ENCODE measurements at places on chromosomes 4 and X.
A peak's percentile ranks its signal among the peaks of the same experiment; 100 is the strongest.

DNA sequence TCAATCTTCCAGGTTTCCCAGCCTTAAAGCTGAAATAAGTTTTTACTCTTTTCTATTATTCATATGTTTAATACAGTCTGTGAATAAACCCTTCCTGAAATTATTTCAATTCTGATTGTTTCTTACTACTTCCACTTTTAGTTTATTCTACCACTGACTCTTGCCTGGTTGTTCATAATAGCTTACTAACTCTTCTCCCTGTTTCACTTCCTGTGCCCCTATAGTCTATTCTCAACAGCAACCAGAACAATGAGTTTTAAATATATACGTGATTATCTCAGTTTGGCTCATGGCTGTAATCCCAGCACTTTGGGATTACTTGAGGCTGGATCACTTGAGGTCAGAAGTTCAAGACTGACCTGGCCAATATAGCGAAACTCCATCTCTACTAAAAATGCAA, 408.0 kb upstream of the SPOCK3 start:
- no peak for DNase-seq

DNA sequence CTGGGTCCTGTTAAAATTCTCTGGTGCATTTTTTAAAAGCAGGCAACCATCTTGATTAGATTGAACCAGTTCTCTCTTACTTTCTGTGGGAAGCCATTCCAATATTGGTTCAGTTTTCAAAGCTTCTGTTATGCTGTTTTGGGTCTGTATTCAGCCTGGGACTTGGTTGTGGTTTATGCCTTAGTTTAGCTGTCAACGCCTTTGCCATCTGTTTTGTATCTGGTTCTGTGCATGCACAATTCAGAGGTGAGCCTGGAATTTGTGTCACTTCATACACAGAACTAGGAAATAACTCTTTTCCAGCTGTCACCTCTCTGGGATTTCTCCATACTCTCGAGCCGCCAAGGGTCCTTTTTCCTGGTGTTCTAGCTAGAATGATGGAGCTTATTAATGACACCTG, 46.2 kb downstream of the STAP1 start:
- DNase-seq = no peak

- no peak for DNase-seq
Observed at GRCh38 chr4:109655396-109655795, 47.8 kb downstream of the CASP6 start.

- peak; percentile 56 for DNase-seq
Observed at GRCh38 chr4:187908079-187908561, 87.5 kb upstream of the ZFP42 start.

DNA sequence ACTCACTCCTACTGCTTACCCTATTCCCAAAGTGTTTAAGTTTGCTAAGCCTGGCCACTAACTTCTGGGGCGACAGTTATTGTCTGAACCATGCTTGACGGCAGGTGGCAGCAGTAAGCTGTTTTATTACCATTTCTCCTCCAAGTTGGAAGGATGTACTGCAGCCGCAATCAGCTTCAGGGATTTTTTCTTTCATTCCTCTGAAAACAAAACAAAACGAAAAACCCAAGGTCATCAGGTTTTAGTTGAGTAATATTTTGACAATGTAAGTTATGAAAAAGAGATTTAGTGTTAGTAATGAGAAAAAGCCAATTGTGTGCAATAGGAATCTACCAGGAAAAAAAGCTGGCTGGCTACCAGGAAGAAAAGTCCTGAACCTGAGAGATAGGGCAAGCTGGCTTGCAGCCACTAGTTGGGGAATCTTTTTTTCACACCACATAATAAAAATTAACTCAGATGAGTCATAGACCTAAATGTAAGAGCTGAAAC, 13.2 kb upstream of the RAB9B start:
- DNase-seq = peak; percentile 83

DNA sequence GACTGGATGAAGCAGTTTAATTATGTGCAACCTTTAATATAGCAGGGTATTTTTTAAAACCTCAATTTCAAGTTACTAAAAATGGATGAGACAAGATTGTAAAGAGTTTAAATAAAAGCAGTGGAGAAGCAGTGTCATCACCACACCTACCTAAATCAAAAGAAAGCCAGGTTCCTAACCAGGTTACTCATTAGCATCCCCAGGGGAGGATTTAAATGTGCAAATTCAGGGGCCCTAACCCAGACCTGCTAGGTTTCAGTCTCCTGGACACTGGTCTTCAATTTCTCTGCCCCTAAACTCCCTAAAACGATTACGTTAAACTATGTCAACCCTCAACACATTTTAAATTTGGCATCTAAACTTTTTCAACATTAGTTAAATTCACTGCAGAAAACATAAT, 116.9 kb upstream of the KLF3 start:
- no peak for DNase-seq

- DNase-seq = no peak
Observed at GRCh38 chr4:152531479-152531878, 4.4 kb downstream of the FBXW7 start.

DNA sequence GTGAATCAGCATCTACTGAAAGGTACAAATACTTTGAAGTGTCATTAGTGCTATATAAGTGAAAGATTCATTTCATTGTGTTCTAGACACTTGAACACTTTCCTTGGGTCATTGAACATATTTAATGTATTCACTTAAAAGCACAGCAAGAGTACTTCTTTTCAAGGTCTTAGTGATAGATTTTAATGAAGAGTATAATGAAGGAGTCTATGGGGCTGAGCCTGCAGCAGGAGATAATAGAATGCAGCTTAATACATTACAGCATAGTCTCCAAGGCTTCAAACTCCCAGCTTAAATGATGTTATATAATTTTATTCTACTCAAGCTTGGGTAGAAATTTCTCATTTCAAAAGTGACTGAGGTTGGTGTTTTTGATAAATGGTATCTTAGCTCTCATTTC, 66.1 kb upstream of the VEGFC start:
- no peak for DNase-seq

GRCh38 chrX:81957900-81958545, 756.1 kb downstream of the SH3BGRL start:
- peak; percentile 5 for DNase-seq

GRCh38 chrX:27465036-27465435, 1.9 kb upstream of the PPP4R3C start:
- DNase-seq = no peak

DNA sequence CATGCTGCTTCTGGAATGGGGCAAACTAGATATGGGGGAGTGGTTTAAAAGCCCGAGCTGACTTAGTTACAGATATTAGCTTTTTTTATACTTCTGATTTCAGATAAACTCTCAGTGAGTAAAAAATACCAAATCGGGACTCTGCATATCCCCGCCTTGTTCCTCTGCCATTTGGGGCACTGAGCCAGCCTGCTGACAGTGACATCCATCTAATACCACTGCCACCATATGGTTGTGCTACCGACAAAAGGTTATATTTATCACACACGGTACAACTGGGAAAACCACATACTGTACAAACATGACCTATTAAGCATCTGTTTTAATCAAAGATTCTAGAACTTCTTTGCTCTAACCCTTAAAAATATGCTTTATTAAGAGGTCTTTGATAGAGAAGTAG, 78.7 kb downstream of the GALNT7 start:
- no peak for DNase-seq

GRCh38 chrX:29553542-29553941, 661.8 kb upstream of the MAGEB2 start:
- no peak for DNase-seq

DNA sequence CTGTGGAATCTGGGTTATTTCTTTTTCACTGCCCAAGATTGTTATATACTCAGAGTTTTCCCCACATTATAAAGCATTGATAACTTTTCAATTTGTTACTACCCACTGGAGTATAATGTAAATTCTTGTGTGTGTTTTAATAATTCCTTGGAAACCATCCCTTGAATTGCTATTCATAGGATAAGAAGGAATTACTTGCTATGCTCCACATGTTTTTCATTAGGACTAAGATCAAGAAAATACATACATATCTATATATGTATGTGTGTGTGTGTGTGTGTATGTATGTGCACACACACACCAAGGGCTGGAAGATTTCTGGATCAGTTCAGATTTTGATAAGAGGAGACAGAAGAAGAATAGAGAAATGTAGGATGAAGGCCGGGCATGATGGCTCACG, 206.4 kb upstream of the JADE1 start:
- DNase-seq = no peak

- no peak for DNase-seq
Observed at GRCh38 chr4:31645236-31645635, 925.1 kb downstream of the PCDH7 start.

GRCh38 chrX:148316446-148316845, 184.0 kb upstream of the AFF2 start:
- DNase-seq = no peak

- peak; percentile 36 for DNase-seq
Observed at GRCh38 chrX:153600032-153600373, 1.1 kb upstream of the CCNQ start.

DNA sequence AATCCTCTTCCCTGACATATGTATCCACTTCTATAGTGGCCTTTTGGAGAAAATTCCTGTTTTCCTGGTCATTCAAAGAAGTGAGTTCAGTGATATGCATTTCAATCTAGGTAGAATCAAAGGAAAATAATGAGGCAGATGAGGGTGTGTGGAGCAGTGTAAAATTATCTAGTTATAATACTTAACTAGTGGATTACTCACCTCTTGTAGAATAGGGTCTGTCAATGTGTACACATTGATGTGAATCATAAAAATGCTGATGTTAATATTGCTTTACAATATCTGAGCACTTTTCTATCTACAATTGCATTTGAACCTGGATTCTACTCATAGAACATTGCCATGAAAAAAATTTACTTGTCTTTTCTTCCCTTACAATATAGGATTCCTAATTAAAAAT, 293.5 kb downstream of the GBA3 start:
- no peak for DNase-seq

DNA sequence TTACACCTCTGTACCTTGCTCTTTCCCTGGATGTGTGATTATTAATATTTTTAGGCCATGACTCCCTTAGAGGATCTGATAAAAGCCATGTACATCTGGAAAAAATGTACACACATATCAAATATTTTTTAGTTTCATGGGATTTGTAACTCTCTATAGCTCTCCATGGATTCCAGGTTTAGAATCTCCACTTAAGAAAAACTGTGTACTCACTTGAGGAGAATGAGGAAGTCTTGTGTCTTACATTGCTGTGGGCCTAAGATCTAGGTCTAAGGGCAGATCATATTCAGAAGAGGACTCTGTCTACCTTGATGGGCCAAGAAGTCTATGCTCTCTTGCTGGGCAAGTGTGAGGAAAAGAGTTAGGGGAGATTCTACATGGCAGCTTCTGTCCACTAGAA, 98.0 kb downstream of the RRAGB start:
- no peak for DNase-seq

DNA sequence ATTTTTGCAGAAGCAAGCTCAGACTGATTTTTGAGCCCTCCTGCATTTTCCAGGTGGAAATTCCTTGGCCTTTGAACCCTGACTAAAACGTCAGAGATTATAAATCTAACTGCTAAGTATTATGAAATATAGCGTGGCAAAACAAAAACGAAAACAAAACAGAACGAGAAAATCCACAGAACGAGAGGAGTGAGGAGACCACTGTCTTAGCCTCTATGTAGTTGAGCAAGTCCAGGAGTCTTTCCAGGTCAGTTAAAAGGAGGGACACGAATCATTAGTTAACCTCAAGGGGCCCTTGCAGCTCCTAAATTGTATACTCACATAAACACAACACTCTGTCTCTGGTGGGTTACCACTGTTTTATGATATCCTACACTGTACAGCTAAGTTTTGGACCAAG, 80.2 kb downstream of the SYNPO2 start:
- no peak for DNase-seq

DNA sequence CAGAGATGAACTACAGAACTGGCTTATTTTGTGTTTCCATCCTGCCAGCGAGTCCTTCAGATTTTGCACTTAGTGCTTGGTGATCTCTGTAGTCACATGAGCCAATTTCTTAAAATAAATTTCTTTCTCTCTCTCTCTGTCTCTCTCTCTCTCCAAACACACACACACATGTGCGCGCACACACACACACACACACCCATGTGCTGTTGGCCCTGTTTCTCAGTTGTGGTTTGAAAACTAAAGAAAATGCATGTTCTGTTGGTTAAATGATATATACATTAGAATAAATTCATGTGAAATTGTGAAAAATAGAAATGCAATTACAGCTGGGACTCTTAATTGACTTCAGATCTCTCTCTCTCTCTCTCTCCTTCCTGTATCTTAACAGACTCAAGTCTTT, 399.3 kb downstream of the FAT4 start:
- no peak for DNase-seq

GRCh38 chrX:98068024-98068580, 1184.4 kb downstream of the RPA4 start:
- DNase-seq = peak; percentile 8

DNA sequence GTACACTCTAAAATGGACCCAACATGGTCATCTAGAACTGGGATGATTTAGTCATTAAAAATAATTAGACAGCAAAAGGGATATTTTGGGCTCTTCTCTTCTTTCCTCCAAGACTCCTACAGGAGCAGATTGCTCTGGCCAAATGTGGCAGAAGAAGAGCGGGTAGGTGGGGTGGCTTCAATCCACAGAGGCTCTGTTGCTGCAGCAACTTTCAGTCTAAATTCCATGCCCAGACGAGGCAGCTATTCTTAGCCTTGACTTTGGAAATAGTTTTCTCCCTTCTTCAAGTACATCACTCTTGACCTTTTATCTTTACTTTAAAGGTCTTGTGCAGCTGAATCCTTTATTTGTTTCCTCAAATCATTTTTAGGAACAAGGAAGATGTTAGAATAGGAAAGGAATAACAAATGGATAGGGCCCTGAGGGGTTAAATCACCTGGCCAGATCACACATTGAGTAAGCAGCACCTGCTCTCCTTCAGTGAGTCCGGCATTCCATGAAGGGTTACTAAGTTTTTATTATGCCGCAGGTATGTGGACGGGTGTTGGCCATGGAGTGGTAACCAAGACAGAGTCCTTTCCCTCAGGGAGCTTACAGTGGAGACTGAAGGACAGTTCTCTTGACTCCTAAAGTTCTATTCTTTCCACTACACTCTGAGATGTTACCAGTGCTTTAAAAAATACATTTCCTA, 19.3 kb upstream of the SORBS2 start:
- no peak for DNase-seq

GRCh38 chr4:22556495-22556894, 40.6 kb upstream of the ADGRA3 start:
- no peak for DNase-seq

- DNase-seq = no peak
Observed at GRCh38 chr4:36290641-36291040, 9.2 kb downstream of the DTHD1 start.

- no peak for DNase-seq
Observed at GRCh38 chr4:186118582-186118981, 14.1 kb downstream of the FAM149A start.

DNA sequence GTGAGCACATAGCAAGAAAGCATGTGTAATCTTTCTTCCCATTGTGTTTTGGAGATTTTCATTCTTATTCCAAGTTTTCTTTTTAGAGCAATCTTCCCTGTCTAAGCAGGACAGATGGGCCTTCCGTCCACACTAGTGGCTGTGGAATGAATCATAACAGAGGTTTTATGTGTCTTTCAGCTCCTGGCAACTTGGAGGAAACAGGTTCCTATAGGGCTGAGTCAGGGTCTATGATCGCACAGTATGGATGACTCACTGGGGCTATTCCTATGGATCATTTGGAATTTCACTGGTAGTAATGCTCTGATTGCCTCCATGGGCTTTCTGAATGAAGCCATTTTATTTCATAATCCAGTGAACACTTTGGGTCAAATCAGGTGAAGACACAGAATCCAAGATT, 51.8 kb upstream of the CBLL2 start:
- DNase-seq = peak; percentile 20

- DNase-seq = no peak
Observed at GRCh38 chr4:38610521-38610920, 53.5 kb upstream of the KLF3 start.

- no peak for DNase-seq
Observed at GRCh38 chrX:11666952-11667685, 1.4 kb upstream of the ARHGAP6 start.

- DNase-seq = peak; percentile 69
Observed at GRCh38 chrX:70470850-70471289, 26.2 kb downstream of the DLG3 start.
